ENCODE measurements at places on chromosomes 4 and X. TPM values are rescaled to one million over a fixed set of nuclear protein-coding genes. Genes with fewer than 3 reads are reported as not detected.

GRCh38 chr4:153039542-153040185, 103.5 kb downstream of the FHDC1 start:
- no peaks in the 10 kb centered on the region for H3K36me3 ChIP-seq
- no peak overlapping the region for H3K4me3 ChIP-seq
- no peaks in the 10 kb centered on the region for H3K27me3 ChIP-seq
- no peak for DNase-seq
- H3K4me1 ChIP-seq = peaks cover 6% of the 10 kb centered on the region

DNA sequence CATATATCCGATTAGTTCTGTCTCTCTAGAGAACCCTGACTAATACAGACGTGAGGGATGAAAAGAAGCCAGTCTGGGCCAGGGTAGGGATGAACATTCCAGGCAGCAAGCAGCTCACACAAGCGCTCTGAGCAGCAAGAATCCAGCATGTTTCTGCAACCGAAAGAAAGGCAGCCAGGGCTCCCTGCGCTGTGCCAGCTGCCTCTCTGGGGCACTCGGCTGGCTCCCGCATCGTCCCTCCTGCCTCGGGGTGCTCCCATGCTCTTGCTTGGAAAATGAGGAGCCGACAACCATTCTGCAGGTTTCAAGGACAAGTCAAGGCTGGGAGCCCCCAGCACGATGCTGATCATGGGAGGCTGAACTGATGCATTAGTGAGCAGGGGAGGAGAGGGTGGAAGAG, 7.0 kb downstream of the JAKMIP1 start:
- H3K4me1 ChIP-seq = no peaks in the 10 kb centered on the region
- no peaks in the 10 kb centered on the region for H3K36me3 ChIP-seq
- no peak overlapping the region for H3K27ac ChIP-seq
- H3K4me3 ChIP-seq = no peak overlapping the region
- peaks cover 77% of the 10 kb centered on the region for H3K27me3 ChIP-seq

- no peak for DNase-seq
- H3K4me3 ChIP-seq = no peak overlapping the region
- peaks cover 12% of the 10 kb centered on the region for H3K4me1 ChIP-seq
- peaks cover 68% of the 10 kb centered on the region for H3K36me3 ChIP-seq
- no peak overlapping the region for H3K27ac ChIP-seq
- no peaks in the 10 kb centered on the region for H3K27me3 ChIP-seq
Observed at GRCh38 chr4:94214703-94215319, 7.1 kb downstream of the SMARCAD1 start.

DNA sequence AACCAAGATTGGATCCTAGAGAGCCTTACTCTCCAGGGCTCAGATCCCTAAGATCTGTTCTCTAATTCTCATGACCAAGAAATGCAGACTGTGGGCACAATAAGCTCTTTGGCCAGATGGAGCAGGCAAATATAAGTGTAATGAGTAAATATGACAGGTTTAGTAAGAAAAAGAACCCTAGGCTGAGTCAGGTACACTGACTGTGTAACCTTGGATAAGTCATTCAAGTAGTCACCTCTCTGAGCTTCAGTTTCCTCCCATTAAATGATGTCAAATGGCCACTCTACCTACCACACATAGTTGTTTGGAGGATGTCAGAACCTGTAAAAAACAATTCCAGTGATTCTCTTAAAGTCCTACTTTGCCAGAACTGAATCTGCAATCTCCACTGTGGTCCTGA, 8.3 kb upstream of the EDA start:
- DNase-seq = no peak
- H3K27me3 ChIP-seq = no peaks in the 10 kb centered on the region
- peaks cover 15% of the 10 kb centered on the region for H3K4me1 ChIP-seq
- H3K36me3 ChIP-seq = no peaks in the 10 kb centered on the region
- H3K27ac ChIP-seq = no peak overlapping the region

DNA sequence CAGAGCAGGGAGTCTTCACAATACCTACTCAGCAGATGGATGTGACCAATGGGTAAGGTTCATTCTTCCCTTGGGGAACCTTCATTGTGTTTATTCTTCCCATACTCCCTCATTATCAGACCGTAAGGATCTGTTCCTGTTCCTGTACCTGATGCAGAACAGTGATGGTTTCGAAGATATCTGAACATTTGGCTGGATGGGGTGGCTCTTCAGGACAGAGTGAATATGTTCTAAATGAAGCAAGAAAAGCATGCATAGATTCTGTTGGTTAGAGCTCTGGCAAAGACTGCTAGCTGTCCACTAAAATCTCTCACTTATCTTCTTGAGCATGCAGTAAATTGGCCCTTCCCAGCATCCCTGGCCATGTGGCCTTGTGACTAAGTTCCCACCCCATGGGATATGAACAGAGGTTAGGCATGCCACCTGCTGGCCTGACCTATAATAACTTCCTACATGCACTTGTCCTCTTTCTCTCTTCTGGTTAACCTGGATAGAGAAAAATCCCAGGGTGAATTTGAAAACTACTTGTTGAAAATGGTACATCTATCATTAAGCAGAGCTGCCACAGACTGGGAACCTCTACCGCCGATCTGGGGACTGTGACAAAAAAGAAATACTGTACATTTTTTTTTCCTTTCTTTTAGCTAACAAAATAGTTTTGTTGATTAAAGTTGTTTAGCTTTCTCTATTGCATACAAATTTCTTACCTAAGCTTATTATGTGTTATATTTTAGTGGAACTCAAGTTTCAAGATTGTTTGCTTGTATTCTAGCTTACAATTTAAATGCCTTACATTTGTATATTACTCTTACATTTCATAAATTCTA, 60.0 kb upstream of the BANK1 start:
- no peak overlapping the region for H3K4me3 ChIP-seq
- no peaks in the 10 kb centered on the region for H3K27me3 ChIP-seq

DNA sequence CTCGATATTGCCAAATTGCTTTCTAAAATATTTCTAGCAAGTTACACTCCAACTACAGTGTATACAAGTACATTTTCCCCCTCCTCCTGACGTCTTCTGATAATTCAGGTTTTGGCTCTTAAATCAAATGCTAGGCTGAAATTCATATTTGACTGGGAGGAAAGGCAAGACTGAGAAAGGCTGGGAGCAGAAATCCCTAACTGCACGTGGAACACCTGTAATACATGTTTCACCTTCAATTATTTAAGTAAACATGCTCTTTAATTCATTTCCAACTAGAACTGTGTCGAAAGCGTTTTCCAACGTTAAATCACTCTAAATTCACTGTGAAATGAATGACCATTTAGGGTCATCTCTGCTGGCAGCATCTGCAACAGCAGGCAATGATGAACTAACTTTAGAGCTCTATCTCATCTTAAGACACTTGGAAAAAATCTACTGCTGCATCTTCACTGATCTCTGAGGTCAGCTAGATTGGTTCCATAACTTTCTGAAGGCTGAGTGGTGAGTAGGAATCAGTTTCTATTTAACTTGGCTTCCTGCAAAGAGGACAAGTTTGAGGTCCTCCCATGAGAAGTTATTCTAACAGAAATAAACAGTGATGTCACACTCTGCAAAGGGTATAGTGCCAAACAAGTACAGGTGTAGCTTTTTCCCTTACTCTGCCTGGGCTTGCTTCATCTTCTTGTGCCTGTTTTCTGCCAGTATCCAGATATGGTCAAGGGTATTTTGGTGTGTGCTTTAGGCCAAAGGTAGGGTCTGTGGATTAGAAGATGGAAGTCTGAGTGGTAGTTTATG, 144.3 kb upstream of the PAK3 start:
- H3K27ac ChIP-seq = no peak overlapping the region
- no peak for DNase-seq
- H3K4me3 ChIP-seq = no peak overlapping the region
- H3K4me1 ChIP-seq = no peaks in the 10 kb centered on the region
- no peaks in the 10 kb centered on the region for H3K36me3 ChIP-seq

Gene SLC7A11
- 6.3 TPM for total RNA-seq

Gene LGI2
- 1.1 TPM for total RNA-seq

Gene ARAP2
- total RNA-seq = 20.0 TPM

Gene MAGEB2
- not detected for total RNA-seq

All from type B pancreatic cell (in vitro differentiated cells).